NCI-H226 (cell line): ENCODE measurements at places on chromosomes 7 and 10.
A peak's percentile ranks its signal among the peaks of the same experiment; 100 is the strongest.

GRCh38 chr10:79243181-79244067, 103.8 kb upstream of the PPIF start:
- no peak for DNase-seq

DNA sequence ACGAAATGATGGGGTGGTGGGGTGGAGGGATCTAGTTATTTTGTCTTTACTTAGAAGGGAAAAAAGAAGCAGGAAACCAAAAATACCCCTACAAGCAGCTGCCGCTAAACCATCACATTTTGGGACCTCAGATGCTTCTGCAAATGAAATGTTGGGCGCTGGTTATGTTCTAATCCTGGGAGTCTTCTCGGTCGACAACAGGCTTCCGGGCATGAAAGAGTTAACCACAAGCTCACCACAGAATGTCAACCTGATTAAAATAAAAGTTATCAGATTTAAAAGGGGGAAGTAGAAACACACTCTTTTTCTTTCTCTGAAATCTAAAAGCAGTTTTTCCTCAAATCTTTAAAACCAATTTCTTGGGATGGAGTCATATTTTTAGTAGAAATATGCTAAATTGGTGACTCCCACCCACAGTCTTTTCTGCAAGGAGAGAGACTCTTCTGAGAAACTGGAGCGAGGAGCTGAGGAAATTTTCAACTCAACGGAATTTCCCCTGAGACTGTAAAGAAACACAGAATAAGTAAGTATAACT, 16.8 kb downstream of the IL2RA start:
- DNase-seq: no peak

DNA sequence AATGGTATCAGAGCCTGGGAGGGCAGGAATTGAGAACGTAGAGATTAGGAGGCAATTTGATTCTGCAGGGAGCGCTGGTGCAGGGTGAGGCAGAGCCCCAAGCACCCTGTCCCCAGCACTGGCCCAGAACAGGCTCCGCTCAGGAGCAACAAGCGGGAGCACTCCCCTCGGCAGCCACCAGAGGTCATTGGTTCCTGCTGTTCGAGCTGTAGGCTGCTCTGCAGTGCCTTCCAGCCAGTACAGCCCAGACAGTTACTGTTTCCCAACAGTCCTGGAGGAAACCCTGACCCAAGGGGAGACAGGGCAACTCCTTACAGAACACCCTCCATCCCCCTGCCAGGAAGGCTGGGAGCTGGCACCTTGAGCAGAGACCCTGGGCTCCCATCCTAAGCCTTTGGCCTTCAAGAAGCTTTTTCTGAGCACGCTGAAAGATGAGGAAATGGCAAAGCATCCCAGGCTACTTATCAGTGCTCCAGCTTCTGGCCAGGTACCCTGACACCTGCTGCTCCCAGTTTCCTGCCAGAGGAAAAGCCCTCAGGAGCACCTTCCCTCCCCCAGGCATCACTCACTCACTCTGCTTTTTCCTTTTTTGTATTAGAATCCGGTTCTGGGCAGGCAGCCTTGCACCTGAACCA, 71.2 kb upstream of the EFCAB10 start:
- peak; percentile 58 for DNase-seq

DNA sequence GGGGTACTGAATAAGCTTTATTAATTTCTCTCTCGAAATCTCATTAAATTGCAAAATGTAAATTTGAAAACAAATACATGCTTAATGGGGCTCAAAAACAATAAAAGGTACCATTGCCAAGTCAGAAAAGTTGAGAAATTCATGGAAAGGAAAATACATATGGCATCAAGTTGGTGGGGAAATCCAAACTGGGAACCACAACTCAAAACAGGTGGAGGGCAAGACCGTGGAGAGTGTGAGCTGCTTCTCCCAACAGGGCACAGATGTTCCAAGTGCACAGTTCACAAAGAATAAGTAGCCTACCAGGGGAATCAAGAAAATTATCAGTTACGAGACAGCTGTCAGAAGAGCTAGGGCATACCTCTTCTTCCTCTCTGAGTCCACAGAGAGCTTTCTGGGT, 26.6 kb downstream of the MKX start:
- no peak for DNase-seq

- no peak for DNase-seq
Measured at GRCh38 chr7:2644562-2645273, 12.9 kb downstream of the TTYH3 start.

GRCh38 chr7:5670183-5670935, 111.1 kb downstream of the RNF216 start:
- DNase-seq: no peak

- DNase-seq: no peak
Measured at GRCh38 chr10:118725886-118726500, 28.8 kb downstream of the CACUL1 start.

DNA sequence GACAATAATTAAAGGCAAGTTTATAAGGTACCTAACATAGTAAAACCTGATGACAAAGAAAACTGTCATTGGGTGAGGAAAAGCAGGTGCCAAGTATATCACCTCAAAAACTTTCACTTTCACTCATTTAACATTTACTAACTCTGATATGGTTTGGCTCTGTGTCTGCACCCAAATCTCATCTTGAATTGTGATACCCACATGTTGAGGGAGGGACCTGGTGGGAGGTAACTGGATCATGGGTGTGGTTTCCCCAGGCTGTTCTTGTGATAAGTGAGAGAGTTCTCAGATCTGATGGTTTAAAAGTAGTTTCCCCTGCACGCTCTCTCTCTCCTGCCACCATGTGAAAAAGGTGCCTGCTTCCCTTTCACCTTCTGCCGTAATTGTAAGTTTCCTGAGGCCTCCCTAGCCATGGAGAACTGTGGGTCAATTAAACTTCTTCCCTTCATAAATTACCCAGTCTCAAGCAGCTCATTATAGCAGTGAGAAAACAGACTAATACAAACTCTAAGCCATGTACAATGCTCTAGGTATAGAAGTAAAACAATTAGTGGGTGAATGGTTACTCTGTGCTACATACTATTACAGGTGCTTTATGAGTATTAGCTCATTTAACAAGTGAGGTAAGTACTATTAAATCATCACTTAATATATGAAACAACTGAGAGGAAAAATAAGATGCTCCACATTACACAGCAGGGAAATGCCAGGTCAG, 199.0 kb downstream of the CHCHD3 start:
- peak; percentile 12 for DNase-seq

DNA sequence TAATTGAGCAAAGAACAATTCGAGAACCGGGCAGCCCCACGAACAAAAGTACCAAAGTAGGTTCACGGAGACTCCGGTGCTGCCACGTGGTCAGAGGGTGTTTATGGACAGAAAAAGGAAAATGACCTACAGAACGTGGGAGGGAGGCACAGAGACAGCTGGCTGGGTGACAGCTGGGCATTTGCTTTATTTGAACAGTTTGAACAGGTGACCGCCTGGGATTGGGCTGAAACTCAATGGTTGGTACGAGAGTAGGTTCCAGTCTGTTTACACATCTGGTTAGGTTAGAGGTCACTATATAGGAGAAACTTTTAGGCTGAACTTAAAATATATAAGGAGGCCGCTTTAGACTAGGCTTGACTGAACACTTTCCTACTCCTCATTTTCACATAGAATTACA, 50.6 kb upstream of the CELF2 start:
- DNase-seq: no peak

GRCh38 chr7:1144269-1144771, 15.7 kb downstream of the ZFAND2A start:
- DNase-seq: no peak
